Non-pigmented ciliary epithelial cell (primary cell): ENCODE measurements at places on chromosomes 2 and 18.
A peak's percentile ranks its signal among the peaks of the same experiment; 100 is the strongest.

GRCh38 chr2:205786976-205787375 lies 104.7 kb downstream of the NRP2 start:
- no peak for DNase-seq

DNA sequence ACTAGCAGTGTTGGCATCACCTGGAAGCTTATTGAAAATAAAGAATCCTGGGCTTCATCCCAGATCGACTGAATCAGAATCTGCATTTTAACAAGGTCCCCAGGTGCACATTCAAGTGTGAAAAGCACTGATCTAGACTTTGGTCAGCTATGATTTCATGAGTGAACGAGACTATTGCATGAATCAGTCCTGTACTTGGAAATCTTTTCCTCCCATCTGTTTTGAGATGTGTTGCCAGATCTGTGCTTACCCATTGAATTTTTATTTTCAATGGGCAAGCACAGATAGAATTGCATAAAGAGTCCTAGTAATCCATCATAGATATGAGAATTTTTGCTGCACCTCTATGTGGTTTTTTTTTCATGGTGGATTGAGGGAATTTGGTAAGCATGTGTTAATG lies 64.0 kb downstream of the PMS1 start:
- DNase-seq, result no peak

GRCh38 chr2:152407204-152407721 lies 72.3 kb downstream of the FMNL2 start:
- no peak for DNase-seq

DNA sequence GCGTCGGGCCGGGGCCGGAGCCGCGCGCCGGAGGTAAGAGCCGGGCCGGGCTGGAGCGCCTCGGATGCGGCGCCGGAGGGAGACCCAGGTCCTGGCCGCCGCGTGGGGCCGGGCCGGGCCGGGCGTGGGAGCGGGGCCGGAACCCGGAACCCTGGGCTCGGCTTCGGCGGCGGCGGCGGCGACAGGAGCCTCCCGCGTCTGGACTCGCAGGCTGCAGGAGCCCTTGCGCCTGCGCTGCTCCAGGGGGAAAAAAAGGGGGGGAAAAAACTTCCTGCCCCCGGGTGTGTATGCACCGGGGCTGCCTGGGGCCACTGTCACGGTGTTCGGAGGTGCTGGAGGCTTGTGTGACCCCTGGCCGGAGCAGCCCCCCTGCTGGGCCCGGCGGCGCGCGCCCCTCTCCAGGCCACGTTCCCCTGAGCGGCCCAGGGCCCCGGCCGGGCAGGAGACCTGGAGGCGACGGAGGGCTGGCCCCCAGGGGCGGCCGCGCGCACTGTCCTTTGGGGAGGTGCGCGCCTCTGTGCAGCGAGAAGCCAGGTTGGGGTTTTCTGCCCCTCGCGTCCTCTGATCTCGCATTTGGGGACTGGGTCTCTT lies 864 bp downstream of the KLHL29 start:
- no peak for DNase-seq

GRCh38 chr18:21450913-21451312 lies 149.6 kb downstream of the ESCO1 start:
- no peak for DNase-seq

- DNase-seq, result no peak
Measured at GRCh38 chr2:10101491-10101890, 21.0 kb upstream of the RRM2 start.

- no peak for DNase-seq
Measured at GRCh38 chr2:160513120-160513519, 19.5 kb upstream of the RBMS1 start.

GRCh38 chr2:35827086-35827485 lies 528.5 kb upstream of the CRIM1 start:
- DNase-seq, result no peak

- no peak for DNase-seq
Measured at GRCh38 chr2:84896567-84896966, 8.9 kb upstream of the TMSB10 start.

DNA sequence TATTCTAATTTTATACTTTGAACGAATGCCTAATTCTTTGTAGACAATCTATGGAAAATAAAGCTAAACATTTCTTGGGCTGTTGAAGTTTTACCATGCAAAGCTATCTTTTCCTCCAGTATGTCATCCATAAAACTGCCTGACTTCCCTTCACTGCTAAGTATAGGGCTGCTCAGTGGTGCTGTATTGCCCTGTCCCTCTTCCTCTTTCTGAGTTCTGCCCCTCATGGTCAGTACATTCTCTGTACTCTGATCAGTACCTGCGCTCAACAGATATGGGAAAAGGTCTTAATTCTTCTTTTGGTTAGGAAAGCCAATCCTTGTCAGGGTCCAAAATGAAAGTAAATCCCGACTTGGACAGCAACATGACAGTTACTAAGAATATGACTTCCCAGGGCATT lies 321.9 kb downstream of the RAD51AP2 start:
- DNase-seq, result no peak

GRCh38 chr2:114421781-114422180 lies 20.7 kb upstream of the DPP10 start:
- DNase-seq, result no peak

GRCh38 chr18:6949800-6950586 lies 167.6 kb downstream of the LAMA1 start:
- no peak for DNase-seq

DNA sequence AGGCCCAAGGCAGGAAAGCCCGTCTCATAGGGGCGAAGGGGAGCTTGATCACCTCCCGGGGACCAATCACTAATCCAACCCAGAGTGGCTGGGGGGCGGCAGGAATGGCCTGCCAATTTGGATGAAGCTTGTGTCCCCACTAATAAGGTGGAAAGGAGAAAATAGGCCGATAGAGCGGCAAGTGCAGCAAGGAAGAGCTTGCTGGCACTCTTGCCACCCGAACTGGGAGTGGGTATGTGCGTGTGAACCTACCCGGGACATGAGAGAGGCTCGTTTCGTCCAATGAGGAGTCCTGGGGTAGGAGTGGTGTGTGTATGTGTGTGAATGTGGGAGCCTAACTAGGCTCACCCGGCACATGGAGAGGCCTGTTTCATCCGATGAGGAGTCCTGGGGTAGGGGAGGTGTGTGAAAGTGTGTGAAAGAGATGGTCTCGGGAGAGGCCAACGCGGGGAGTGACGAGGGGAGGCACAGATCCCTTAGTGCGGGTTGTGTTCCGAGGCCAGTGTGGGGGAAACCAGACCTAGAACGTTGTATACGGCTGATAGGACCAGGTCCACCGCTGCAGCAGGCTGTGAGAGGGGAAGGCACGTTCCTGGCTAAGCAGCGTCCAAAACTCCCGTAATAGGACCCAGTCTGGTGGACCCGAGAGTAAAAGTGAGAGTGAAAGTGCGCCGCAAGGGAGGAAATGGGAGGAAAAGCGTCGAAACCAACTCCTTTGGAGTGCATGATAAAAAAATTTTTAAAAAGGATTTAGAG lies 47.1 kb upstream of the SELENOI start:
- DNase-seq, result peak; percentile 6

- DNase-seq, result no peak
Measured at GRCh38 chr2:168669151-168669550, 133.3 kb upstream of the NOSTRIN start.

DNA sequence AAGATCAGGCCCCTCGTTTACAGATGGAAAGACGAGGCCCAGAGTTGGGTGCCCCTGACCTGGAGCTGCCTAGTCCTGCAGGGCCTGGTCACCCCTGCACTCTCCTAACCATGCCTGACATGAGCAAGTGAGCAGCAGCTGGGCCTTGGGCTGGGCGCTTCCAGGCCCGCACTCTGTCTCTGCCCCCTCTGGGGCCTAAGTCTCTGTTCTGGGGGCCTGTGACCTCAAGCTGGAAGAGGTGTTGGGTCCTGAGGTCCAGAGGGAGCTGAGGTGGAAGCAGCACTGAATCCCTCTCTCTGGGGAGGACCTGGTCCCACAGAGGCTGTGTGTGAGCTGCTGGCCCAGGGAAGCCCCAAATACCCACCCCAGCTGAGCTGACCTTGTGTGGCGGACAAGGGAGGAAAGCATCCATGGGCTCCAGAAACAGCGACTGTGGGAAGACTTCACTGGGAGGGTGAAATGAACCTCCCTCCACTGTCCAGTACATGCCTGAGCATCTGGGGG lies 46.1 kb upstream of the GPC1 start:
- no peak for DNase-seq
